K562 (cell line): ENCODE measurements at places on chromosomes 12 and 14.

GRCh38 chr12:106580671-106581508 is 1.9 kb upstream of the RFX4 start:
- DNase-seq = no peak

- DNase-seq = no peak
Measured at GRCh38 chr12:99722690-99723486, 75.3 kb downstream of the GARIN6 start.

- no peak for DNase-seq
Measured at GRCh38 chr12:3246253-3246652, 169.1 kb downstream of the TSPAN9 start.

- DNase-seq = no peak
Measured at GRCh38 chr12:6407236-6407954, 23.4 kb downstream of the LTBR start.

GRCh38 chr12:52066346-52067080 is 3.3 kb upstream of the ATG101 start:
- DNase-seq = no peak

DNA sequence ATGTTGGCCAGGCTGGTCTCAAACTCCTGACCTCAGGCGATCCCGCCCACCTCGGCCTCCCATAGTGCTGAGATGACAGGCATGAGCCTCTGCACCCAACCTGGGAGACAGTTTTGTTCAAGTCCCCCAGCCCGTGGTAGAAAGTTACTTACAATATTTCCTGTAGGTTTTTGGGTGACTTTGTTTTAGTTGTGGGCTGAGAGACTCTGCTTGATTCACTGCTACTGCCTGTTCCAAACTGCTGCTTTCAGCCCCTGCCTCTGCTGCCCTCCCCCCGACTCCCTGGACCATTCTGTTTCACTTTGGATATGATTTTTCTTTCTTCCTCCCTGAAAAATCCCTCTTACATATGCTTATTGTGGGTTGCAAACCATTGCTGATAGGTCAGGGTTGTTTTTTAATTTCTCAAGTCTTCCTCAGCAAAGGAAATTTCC is 13.4 kb upstream of the PCNX1 start:
- DNase-seq = no peak

DNA sequence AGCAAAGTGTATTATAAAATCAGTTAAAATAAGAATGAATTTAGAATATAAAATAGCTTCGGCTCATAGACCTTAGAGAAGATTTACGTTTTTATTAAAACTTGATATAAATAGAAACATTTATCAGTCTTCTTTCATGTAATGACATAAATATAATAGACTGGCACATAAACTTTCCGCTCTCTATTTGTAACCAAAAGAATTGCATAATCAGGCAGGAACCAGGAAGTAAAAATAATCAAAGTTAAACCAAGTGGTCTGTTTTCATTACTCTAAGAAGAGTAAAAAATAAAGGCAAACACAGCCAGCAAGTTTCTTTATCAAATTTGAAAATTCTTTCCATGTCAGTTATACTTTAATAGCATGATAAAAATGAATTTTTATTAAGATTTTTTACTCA is 46.3 kb upstream of the ATP2A2 start:
- no peak for DNase-seq

DNA sequence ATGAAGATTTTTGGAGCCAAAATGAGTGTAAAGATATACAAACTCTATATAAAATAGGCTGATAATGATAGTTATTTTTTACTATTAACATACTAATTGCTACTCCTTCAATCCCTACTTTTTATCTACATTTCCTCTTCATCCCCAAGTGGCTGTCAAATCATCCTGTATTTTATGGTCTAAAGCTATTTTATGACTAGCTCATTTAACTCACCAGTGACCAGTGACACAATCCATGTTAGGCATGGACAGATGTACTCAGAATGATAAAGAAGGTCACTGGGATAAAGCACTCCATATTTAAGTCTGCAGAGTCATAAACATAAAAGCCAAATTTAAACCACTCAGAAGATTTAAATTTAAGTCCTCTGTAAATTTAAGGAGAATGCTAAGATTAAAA is 183.0 kb downstream of the MED13L start:
- DNase-seq = peak; percentile 53

DNA sequence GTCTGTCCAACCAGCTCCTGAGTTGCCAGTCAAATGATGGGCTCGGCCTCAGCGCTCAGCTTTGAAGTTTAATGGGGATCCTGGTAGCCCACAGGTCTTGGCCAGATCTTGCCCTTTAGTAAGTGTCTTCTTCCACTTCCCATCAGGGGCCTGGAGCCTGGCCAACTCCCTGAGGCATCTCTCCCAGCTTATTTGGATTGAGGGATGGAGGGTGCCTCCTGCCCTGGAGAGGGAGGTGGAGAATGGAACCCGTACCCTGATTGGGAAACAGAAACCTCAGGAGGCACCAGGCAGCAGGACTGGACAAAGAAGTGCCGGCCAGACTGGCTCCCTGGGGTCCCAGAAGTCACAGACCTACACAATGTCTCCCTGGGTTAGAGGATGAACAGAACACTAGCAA is 40.5 kb upstream of the LTBP2 start:
- DNase-seq = no peak

DNA sequence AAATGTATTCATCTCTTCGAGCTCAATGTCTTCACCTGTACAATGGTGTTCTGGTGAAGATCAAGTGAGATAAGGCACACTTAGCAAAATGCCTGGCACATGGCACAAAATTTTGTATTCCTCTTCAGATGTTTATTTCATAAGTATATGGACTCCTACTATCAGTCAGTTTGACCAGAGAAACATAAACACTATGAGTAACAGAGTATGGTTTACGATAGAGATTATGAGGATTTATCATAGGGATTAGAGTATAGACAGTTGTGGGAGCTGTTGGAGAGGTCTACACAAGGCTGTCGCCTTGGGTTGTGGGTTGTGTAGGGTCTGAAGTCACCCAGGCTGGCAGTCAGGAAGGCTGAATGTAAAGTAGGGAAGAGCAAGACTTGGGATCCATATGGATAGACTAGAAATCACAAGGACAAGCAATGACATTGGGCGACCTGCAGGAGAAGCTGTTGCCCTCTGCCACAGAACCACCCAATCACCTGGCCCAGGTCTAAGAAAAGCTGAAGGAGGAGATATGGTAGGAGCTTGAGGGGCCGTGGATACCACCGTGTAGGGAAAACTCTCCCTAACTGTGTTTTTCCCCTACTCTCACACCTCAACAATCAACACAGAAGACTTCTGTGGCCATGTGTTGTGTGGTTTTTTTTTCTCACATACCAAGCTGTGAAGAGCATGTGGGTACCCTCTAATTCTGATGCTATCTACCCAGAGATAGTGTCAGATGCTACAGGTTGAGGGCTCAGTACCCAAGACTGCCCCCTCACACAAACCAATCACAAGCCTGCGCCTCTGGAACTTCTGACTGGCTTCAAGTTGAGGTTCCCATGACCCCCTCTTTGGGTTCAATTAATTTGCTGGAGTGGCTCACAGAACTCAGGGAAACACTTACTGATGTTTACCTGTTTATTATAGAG is 27.2 kb upstream of the RESF1 start:
- no peak for DNase-seq

- DNase-seq = no peak
Measured at GRCh38 chr12:71958993-71959578, 20.4 kb downstream of the TPH2 start.

GRCh38 chr12:32921397-32921796 is 24.8 kb upstream of the PKP2 start:
- DNase-seq = no peak

DNA sequence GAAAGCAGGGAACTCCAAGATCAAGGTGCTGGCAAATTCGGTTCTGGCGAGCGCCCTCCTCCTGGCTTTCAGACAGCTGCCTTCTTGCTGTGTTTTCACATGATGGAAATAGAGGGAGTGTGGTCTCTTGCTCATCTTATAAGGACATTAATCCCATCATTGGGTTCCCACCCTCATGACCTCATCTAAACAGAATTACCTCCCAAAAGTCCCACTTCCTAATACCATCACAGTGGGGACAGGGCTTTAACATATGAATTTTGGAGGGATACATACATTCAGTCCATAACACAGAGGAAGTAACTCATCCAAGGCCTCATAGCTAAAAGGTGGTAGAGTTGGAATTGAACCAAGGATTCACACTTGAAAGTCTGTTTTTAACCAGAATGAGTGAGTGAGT is 28.6 kb downstream of the DYRK2 start:
- no peak for DNase-seq

- no peak for DNase-seq
Measured at GRCh38 chr12:71904629-71905028, 34.0 kb upstream of the TPH2 start.

- no peak for DNase-seq
Measured at GRCh38 chr12:10094646-10095395, 4.0 kb downstream of the CLEC1A start.

DNA sequence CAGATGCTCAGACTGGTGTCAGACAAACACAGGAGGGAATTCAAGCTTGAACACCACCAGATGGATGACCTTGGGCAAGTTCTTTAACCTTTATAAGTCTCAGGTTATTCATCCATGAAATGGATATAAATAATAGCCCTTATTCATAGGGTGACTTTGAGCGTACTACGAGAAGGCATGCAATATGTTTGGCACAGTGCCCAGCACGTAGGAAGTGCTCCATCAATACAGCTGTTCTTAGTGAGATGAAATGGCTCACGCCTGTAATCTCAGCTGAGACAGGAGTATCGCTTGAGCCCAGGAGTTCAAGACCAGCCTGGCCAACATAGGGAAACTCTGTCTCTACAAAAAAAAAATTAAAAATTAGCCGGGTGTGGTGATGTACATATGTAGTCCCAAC is 84.8 kb upstream of the FICD start:
- no peak for DNase-seq

DNA sequence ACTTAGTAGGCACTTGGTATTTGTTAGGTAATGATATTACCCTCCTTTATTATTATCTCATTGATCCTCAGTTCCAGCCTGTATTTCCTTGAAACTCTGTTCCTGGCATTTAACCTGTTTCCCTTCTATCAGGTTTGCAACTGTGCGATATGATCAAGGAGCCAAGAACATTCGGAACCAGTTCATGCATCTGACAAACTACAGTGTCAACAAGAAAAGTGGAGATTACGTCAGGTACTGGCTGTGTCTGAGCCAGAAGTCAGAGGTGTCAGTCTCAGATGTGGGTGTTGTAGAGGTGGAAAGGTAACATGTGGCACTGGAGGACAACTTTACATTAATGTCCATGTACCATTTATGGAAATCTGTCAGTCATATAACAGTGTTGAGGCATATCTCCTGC is 56.7 kb downstream of the TTLL5 start:
- no peak for DNase-seq

- DNase-seq = no peak
Measured at GRCh38 chr12:5716976-5717375, 228.1 kb downstream of the ANO2 start.

DNA sequence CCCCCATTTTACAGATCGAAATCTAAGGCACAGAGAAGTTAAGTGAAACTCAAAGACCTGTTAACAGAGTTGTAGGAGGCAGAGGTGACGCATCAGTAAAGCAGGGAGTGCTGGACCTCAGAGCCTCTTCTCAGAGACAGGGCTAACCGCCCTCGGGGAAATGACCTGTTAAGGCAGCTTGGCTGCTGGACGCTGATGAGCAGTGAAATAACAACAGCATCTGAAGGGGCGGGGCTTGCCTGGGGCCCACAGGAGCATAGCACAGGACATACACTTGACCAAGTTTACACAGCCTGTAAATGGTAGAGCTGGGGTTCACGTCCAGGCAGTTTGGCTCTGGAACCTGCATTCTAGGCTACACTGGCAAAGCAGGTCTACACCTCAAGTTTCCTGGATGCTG is 39.3 kb downstream of the LRTM2 start:
- DNase-seq = peak; percentile 6

- no peak for DNase-seq
Measured at GRCh38 chr12:121628536-121628935, 2.2 kb downstream of the ORAI1 start.

- peak; percentile 86 for DNase-seq
Measured at GRCh38 chr12:105084251-105085250, at the start of gene ALDH1L2. TSS of gene ALDH1L2 (minus strand) at chr12:105084458. CDS start at chr12:105084436, 22 bp downstream.
